Activated CD4-positive, alpha-beta T cell treated with anti-CD3 and anti-CD28 coated beads for 4 hours (primary cell): ENCODE measurements at places on chromosomes 16 and 17.

DNA sequence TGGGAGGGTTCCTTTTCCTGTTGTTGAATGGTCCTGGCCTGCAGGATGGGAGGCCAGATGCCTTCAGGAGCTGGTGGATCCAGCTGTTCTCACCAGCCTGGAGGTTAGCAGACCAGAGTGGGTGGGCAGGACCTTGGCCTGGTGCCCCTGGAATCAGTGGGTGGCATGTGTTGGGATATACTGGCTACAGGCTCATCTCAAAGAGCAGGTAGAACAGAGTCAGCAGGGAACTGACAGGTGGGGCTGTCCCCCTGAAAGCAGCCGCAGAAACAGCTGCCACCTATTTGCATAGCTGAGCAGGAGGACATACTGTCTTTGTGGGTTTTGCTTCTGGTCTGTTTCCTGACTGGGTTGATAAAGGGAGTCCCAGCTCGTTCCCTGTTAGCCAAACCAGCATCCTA is 144.1 kb downstream of the RAB11FIP4 start:
- DNase-seq, result no peak

DNA sequence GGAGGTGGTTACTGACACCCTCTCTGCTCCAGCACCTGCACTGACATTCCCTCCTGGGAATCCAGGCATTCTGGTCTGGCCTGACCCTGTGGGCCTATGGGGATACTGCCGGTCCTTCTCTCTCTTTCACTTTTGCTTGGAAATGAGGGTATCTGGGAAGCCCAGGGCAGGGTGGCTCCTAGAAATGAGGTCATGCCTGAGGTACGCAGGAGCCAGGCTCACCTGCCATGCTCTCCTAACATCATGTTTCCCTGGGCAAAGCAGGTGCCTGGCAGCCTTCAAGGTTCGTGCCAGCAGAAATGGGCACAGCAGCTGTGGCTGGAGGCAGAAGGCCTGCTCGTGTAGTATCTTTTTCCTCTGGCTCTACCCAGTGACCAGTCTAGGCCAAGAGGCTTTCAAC is 3.3 kb downstream of the ITGA3 start:
- DNase-seq, result no peak

DNA sequence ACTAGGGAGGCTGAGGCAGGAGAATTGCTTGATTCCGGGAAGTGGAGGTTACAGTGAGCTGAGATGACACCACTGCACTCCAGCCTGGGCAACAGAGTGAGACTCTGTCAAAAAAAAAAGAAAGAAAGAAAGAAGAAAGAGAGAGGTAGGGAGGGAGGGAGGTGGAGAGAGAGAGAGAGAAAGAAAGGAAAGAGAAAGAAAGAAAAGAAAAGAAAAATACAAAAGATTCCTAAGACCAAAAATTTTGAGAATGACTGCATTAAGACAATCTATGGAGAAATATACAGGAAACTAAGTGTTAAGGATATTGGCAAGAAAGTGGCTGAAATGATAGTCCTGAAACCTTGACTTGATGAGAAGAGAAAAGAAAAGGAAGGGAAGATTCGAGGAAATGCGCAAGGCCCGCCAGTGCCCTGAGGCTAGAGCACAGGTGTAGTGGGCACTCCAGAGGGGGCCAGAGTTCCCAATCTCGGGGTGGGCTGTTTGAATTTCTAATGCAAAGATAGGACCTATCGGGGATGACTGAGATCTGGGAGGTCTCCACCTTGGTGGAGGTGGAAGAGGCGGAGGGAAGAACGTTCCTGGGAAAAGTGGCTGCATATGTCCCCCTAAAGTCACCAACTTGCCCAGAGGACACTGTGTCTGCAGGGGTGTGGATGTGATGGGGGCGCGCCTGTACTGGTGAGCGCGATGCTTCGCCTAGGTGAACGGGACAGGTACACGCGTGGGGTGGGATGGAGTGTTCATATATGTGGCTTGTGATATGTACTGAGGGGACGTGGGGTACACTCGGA is 654 bp upstream of the SCNN1B start:
- no peak for DNase-seq

- no peak for DNase-seq
These were observed 248.8 kb downstream of the HS3ST3A1 start for GRCh38 chr17:13352747-13353415.

DNA sequence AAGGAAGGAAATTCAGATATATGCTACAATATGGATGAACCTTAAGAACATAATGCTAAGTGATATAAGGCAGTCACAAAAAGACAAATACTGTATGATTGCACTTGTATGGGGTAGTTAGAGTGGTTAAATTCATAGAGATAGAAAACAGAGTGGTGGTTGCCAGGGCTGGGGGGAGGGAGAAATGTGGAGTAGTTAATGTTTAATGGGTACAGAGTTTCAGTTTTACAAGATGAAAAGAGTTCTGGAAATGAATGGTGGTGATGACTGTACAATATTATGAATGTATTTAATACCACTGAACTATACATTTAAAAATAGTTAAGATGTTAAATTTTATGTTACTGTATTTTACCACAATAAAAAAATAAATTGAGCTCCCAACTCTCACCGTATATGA is 157.9 kb downstream of the TOX3 start:
- no peak for DNase-seq

- DNase-seq, result no peak
These were observed 1.5 kb downstream of the NPLOC4 start for GRCh38 chr17:81635431-81635830.

DNA sequence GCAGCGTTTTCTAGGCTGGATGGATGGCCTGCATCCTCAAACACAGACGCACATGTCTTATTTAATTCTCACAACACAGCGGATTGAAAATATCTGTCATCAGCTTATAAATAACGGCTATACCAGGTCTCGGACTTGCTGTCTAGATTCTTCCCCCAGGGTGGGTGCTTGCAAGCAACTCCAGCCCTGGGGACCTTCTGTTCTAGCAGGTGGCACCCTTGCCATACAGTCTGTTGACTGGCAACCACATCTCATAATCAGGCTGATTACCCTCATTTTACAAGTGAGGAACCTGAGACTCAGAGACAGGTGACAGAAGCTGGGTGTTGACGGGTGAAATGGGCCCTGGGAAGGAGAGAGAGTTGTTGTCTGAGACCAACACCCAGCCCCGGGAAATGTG is 16.2 kb upstream of the SEZ6 start:
- no peak for DNase-seq

- DNase-seq, result no peak
These were observed 10.1 kb upstream of the TMEM219 start for GRCh38 chr16:29951625-29952365.

GRCh38 chr17:17320188-17320910 is 17.2 kb downstream of the NT5M start:
- no peak for DNase-seq
